EL (cell line): ENCODE measurements at places on chromosomes 4 and X.

GRCh38 chrX:123422875-123423274, 238.8 kb downstream of the GRIA3 start:
- DNase-seq, result peak; percentile 23

DNA sequence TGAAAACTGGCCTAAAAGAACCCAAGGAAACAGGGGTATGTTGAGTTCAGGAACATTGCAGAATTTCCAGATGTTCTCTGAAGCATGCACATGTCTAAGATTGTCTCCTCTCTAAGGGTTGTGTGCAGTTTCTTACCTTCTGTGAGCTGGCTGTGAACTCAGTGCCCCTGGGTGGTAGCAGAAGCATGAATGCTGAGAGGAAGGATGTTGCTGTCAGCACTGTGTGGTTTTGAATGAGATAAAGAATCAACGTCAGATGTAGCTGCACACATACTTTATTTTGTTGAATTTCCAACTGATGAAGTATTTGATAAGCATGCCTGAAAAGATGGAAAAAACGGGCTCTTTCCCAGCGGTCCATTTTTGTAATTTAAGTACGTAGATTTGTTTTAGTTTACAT, 23.8 kb upstream of the CD38 start:
- DNase-seq, result peak; percentile 71

GRCh38 chr4:113290666-113291065, 241.2 kb downstream of the ANK2 start:
- no peak for DNase-seq

DNA sequence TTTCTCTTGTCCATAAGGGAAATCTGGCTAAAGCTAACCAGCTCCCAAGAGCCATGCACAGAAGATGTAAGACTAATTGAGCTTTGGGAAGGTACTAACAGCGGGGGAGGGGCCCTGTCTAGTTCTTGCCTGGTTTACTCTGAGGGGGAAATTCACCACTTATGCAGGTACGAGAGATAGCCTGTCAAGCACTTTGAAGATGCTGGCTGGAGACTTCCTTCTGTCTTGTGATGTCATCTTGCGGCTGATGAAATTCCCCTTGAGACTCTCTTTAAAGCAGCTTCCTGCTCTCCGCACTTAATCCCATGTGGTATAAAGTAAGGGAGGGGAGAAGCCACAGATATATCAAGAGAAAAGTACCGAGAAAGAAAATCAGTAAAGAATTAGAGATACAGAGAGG, 345.3 kb downstream of the MAPK10 start:
- no peak for DNase-seq

GRCh38 chr4:38582889-38583470, 81.0 kb upstream of the KLF3 start:
- DNase-seq, result no peak

- no peak for DNase-seq
Measured at GRCh38 chr4:47465004-47465403, 1.5 kb upstream of the COMMD8 start.

DNA sequence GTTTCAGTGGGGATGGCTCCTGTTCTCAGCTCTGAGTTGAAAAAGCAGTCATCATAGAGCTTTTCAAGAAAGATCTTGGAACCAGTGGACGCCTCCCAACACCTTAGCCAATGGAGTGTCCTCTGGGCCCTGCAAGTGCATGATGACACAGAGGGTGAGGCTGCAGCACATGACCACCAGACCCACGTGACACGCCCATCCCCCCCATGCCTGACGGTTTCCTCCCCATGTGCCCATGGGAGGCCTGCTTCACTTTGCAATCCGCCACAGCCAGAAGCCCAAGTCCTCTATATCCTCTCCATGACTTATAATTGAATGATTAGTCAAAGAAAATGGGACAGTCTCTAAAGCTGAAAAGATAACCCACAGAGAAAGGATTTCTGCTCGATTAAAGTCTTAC, 187.0 kb downstream of the AFAP1 start:
- no peak for DNase-seq

DNA sequence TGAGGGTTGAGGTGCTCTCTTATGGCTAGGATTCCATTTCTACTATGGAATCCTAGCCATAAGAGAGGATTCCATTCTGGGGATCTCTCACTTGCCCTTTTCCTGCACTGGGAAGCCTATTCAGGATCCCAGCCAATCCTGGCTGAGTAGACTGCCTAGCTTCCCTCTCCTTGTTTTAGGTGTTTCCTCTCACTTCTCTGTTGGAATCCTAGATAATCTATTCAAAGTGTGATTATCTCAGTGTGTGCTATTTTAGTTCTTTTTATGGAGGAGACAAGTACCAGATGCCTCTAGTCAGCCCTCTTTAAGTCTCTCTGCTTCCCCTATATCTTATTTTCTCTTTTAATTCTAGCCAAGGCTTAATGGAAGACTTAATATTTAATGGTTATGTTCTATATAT, 34.5 kb upstream of the DDIT4L start:
- no peak for DNase-seq

- DNase-seq, result no peak
Measured at GRCh38 chrX:136936183-136936549, 55.6 kb upstream of the RBMX start.

- DNase-seq, result no peak
Measured at GRCh38 chrX:15404401-15405096, 20.3 kb upstream of the VEGFD start.

DNA sequence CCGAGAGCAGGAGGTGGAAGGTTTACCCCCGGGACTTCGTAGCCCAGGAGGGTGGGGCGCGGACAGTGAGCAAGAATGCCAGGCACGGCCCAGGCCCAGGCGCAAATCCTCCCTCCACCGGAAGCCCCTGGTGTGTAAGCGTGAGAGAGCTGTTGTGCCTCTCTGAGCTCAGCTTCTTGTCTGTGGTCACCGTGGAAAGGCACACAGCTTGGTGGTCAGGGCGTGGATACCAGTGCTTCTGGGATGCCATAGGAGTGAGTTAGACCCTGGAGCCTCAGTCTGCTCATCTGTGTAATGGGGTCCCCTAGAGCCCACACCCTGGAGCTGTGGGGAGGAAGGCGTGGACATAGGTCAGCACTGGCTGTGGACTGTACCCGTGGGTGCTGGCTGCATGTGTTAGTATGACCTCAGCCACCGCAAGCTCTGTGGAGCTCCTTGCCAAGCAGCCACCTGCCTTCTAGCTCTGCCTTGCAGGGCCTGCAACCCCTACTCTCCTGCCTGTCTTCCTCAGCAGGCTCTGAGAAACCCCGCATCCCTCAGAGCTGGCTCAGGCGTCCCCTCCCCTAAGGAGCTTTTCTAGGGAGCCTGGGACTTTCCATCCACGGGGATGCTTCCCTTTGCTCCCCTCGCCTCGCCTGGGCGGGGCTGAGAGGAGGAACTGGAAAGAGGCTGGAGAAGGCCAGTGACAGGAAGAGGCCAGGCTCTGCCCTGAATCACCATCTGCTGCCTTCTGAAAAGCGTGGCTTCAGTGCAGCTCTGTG, 28.0 kb upstream of the AFAP1 start:
- DNase-seq, result peak; percentile 35

DNA sequence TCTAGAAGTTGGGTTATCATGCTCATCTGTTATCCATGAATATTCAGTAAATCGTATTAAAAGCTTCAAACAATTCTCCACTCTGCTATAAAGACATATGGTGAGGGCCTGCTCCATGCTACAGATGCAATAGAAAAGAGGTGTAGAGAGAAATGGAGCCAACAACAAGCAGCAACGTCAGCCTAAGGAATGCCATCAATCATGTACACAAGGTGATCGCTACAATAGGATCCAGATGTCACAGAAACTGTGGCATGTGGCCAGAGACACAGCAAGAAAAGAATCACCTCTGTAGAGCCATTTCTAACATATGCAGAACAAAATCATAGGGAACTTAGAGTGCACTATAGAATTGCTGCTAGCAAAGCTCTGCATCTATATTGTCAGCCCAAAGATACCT, 1188.1 kb downstream of the PCDH7 start:
- DNase-seq, result no peak

- DNase-seq, result no peak
Measured at GRCh38 chr4:61501812-61502211, 301.7 kb downstream of the ADGRL3 start.

DNA sequence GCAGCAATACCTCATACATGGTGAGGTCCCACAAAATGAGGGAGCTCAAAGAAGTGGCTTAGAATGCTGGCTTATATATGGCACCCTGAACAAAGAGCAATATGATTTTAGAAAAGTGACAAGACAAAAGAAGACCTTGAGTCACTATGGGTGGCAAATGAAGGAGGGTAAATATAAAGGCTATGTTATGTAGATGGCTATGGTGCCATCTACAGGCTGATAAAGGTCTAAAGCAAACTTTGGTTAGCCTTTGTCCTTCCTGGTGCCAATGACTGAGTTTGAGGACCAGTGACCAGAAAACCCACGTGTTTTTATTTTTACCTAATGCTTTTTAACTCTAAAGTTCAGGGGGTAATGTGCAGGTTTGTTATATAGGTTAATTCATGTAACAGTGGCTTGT, 151.8 kb downstream of the CCNG2 start:
- peak; percentile 17 for DNase-seq

- DNase-seq, result no peak
Measured at GRCh38 chrX:314781-315595, 3.6 kb downstream of the GTPBP6 start.

GRCh38 chr4:155735496-155735895, 23.3 kb upstream of the GUCY1B1 start:
- no peak for DNase-seq

- no peak for DNase-seq
Measured at GRCh38 chr4:20289782-20290181, 38.1 kb downstream of the SLIT2 start.

DNA sequence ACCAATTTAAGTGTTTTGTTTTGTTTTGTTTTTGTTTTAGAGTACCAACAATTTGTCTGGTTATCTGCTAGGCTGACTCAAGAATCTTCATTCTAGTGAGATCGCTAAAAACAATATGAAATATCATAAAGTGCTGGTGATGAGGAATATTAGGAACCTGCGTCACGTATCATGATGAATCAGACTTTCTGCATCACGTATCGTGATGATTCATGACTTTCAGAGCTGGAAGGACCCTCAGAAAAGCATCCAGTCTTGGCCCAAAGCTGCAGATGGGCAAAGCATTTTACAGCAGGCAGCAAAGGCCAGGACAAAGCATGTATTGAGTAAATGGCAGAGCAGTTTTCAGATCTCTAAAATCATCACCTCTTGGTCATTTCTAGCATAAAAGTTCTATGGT, 278.0 kb upstream of the BOD1L1 start:
- peak; percentile 91 for DNase-seq

DNA sequence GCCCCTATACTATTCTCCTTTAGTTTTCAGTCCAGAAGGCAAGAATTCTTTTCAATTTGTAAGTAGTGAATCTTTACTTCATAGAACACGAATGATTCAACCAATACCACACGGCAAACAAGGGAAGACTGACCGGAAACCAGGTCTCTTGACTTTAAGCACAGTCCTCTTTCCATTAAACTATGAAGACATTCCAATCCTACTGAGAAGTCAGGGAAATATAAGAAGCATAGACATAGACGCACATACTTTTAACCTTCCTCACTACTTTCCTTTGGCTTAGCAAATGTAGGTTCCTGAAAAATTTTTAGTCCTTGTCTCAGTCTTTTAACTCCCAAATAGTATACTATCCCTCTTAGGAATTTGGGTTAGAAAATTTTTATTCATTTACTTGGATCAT, 9.1 kb downstream of the CHRDL1 start:
- peak; percentile 84 for DNase-seq
